CD4-positive, alpha-beta T cell treated with Interleukin-15 for 1 hour (primary cell): ENCODE measurements at places on chromosomes 1 and 21.

GRCh38 chr1:7942214-7942921 lies 1.7 kb upstream of the TNFRSF9 start:
- peak; percentile 55 for DNase-seq

DNA sequence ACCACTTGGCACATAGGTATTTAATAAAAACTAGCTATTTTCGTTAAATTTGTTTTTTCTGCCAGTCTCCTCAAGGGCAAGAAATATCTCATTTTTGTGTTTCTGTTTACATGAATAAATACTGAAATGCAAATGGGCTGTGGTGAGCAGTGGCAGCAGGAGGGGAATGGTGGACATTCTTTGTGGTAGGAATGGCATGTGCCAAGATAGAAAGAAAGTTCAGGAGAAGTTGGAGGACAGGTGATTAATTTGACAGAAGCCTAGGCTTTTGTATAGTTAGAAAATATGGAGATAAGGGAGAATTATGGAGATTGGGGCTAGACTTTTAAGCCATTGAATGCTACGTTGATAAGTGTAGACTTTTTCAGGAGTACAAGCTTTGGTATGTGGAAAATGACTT lies 8.6 kb downstream of the RAP1A start:
- DNase-seq: no peak

- DNase-seq: no peak
Observed at GRCh38 chr21:14353231-14353630, 29.7 kb downstream of the HSPA13 start.

- DNase-seq: peak; percentile 57
Observed at GRCh38 chr1:36342426-36343185, 19.2 kb upstream of the EVA1B start.

- DNase-seq: no peak
Observed at GRCh38 chr1:204692325-204692840, 6.8 kb upstream of the LRRN2 start.

GRCh38 chr1:34147301-34147700 lies 17.7 kb downstream of the CSMD2 start:
- DNase-seq: no peak

- peak; percentile 62 for DNase-seq
Observed at GRCh38 chr1:198776602-198777029, 137.8 kb downstream of the PTPRC start.

DNA sequence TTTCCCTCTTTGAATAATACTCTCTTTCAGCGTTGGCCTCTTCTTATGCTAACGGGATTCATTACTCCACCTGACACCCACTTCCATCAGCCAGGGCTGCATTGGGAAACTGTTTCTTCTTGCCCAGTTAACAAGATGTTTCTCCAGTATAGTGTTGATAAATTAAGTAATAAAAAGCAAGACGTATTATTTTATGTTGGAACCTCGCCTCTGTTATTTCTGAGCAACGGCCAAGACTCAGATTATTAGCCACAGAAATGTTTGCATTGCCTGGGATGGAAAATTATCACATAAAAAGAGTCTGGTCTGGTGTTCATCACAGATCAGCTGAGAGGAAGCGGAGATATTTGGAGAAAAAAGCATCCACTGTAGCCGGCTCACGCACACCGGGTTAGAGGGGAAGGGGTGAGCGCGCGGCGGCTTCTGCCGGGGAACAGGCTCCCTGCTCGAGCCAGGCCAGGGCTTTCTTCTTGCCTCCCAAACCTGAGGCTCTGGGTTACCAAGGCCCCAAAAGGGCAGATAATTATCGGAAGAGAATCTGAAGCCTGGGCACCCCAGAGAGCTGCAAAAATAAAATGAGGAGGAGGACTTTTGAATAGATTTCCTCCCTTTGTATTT lies 189.5 kb downstream of the PRDM16 start:
- DNase-seq: no peak
